ENCODE measurements at places on chromosomes 3 and 15.

DNA sequence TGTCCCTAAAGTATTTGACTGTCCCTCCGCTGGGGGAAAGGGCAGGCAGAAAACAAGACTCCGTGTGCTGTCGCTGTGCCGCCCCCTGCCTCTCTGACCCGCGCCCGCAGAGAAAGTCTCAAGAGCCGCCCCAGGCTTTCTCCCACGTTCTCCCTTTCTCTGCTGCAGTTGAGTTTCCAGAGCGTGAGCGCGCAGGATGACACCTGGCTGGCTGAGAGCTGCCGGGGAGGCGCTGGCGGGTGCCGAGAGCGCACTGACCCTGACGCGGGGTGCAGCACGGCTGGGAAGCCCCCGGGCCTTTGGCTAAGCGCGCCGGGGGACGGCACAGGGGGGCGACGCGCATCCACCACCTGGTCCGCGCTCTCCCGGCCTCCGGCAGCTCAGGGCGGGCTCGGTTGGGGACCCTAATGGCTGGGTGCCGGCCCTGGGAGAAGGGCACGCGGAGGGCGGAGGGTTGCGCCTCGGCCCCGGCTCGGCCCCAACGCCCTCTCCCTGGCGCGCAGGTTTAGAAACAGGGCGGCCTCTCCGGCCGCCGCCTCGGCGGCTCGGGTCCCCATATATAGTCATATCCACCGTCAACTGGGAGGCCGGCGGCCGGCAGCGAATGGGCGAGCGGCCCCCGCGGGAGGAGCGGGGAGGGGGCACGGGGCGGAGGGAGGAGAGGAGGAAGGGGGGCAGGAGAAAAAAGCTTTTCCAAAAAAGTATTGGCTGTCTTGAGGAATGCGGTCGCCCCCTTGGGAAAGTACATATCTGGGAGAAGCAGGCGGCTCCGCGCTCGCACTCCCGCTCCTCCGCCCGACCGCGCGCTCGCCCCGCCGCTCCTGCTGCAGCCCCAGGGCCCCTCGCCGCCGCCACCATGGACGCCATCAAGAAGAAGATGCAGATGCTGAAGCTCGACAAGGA, at the start of gene TPM1:
Gene TPM1 (plus strand): TSS at position 774 of the 903 bp plus-strand sequence. CDS start 83 bp downstream, at position 857.
- DNase-seq, result peak; percentile 91

DNA sequence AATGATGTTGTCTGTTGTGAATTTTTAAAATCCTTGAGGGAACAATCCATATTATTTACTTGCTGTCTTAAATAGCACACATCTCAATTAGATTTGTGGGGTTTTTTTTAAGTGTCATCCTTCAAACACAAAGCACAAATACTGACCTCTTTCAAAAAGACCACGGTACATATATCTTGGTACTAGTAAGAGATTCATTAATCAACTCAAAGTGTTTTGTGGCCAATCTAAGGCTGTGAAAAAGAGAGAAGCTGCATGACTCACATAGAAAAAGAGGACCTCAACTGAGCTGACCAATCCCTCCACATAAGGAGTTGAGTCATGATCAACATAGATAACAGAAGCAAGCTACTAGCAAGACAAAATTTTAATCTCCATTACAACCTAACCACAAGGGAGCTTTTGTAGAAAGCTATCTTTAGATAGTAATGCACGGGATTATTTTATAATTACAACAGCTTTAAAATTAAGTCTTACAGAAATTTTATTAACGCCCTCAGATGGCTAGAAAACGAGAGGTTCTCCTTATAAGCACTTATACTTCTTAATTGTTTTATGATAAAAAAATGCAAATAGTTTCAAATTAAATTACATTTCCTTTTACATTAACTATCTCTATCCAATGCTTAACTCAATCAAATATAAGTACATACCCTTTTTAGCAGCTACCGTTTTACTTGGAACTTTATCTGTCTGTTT, 60.5 kb downstream of the TOP2B start:
- peak; percentile 87 for DNase-seq

- no peak for DNase-seq
Observed at GRCh38 chr3:10907262-10907661, 85.3 kb upstream of the SLC6A1 start.

DNA sequence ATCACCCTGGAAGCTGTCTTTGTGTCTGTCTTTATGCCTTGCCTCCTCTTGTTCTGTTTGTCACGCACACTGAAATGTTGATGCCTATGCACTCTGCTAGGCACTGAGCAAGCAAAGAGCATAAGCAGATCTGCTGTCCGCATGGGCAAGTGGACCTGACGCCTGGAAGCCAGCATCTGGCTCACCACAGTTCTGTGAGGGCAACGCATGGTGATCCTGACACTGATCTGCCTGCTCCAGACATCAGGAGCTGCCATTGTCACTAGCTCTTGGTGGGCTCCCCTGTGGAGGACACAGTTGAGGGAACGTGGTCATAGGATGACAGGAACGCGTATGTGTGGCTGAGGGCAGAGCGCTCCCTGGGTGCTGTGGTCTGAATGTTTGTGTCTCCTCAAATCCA, 234.6 kb downstream of the ADAMTS17 start:
- no peak for DNase-seq

GRCh38 chr3:126807795-126808194, 103.8 kb downstream of the CHCHD6 start:
- DNase-seq, result no peak

DNA sequence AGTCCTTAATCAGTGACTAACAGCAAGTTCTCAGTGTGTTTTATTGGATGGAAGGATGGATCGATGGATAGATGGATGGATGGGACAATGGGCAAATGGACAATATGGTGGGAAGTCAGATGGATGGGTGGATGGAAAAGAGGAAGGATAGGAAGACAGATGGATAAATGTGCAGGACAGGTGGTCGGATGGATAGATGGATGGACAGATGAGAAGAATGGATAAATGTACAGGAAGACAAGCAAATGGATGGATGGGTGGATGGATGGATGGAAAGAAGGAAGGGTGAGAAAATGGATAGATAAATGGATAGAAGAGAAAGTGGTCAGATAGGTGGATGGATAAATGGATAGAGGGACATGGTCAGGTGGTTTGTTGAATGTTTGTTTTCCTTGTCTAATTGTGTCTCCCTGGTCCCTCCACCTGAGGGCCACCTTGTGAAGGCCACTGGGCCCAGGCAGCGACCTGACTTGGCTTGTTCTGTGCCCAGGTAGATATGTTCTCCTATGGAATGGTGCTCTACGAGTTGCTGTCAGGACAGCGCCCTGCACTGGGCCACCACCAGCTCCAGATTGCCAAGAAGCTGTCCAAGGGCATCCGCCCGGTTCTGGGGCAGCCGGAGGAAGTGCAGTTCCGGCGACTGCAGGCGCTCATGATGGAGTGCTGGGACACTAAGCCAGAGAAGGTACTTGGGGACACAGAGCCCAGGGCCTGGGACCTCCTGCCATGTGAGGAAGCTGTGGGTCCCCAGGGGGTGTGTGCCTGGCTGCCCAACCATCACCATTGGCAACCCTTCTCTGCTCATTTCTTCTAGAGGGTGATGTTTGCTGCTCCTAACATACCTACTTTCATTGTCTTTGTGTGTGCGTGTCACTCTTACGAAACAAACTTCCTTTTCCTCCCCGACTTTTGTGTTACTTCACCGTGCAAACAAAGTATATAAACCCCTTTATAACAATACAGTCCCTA, 137.5 kb downstream of the LRRK1 start:
- no peak for DNase-seq

GRCh38 chr3:42865256-42865655, 10.4 kb downstream of the CYP8B1 start:
- no peak for DNase-seq

- no peak for DNase-seq
Observed at GRCh38 chr3:64358853-64359252, 133.6 kb upstream of the PRICKLE2 start.

GRCh38 chr3:45537970-45538640, 56.4 kb upstream of the LIMD1 start:
- DNase-seq, result no peak

- DNase-seq, result peak; percentile 81
Observed at GRCh38 chr3:120855665-120856437, 52.2 kb upstream of the STXBP5L start.

DNA sequence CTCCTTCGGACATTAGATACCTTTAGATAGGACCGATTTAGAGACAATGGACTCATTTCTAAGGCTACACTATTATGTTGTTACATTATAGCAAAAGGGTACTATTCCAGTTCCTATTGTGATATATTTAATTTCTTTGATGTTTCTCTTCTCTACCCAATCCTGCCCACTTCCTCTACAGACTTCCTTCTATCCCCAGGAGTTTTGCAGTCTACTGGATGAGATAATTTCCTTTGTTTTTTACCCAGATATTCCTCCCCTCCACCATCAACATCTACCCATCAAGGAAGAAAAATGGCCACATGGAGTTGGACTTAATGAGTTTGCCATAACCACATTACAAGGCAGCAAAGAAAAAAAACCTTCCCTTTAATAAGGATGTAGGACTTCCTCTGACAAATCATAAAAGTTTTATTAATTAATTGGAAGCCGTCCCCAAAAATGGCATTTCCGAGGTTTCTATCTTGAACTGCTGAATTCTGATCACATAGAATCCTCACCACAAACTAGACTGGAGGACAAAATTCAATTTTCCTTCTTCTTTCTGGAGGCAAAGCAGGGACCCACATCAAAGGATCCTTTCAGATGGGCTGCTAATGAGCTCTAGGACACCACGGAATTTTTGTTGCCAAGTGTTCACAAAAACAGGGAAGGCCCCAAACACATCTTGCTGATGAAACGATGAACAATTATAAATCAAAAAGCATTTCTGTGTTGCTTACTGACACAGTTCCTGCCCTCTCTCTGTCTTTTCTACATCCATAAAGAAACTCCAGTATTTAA, 33.4 kb downstream of the FRMD4B start:
- no peak for DNase-seq

DNA sequence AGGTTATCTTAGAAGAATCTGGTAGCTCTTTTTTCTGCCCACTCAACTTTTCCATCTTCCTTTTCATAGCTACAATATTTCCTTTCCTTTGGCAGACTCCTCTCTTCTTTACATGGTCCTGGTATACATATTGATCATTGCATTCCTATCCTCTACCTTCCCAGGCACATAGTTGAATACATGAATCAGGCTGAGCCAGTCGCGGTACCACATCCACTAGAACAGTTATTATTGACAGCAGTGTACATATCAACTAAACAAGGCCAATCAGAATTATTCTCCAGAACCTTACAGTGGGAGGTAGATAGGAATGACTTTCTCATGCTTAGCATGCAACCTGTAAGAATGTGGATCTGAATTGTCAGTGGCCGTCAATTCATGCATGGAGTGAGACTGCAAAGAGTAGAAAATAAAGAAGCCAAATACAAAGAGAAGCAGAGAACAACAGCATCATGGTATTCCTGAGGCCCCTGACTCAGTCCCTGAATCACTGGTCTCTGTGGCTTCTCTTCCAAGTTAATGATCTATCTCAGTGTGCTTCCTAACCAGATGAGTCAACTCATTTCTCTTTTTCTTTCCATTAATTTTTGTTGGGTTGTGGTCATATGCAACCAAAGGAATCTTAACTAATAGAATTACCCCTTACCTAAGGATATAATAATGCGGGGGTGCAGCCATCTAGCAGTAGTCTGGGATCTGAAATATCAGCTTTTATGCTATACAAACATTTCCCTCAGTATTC, 60.9 kb upstream of the DCBLD2 start:
- peak; percentile 68 for DNase-seq

- DNase-seq, result peak; percentile 31
Observed at GRCh38 chr3:53577506-53577905, 83.1 kb downstream of the CACNA1D start.

DNA sequence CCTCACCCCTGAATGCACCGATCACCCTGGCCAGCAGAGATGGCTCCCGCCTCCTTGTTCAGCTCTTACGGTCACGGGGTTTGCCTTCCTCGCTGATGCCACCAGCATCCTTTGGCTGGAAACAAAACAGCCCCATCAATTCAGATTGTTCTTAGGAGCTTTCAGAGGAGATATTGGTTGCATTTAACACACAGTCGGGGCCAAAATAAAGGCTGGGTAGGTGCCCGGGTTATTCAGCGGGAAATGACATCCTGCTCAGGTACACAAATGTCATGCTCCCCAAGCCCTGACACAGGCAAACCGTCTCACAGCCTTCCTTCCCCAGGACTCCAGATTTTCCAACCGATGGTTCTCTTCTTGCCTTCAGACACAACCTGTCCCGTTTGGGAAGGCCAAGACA, 62.4 kb upstream of the MEF2A start:
- DNase-seq, result no peak

- DNase-seq, result no peak
Observed at GRCh38 chr3:10770981-10771380, 45.0 kb upstream of the SLC6A11 start.

- no peak for DNase-seq
Observed at GRCh38 chr3:557972-558371, 361.4 kb downstream of the CHL1 start.

GRCh38 chr3:134473868-134474546, 11.8 kb downstream of the ANAPC13 start:
- peak; percentile 89 for DNase-seq

- DNase-seq, result no peak
Observed at GRCh38 chr3:185931777-185932612, 5.8 kb downstream of the TRA2B start.

DNA sequence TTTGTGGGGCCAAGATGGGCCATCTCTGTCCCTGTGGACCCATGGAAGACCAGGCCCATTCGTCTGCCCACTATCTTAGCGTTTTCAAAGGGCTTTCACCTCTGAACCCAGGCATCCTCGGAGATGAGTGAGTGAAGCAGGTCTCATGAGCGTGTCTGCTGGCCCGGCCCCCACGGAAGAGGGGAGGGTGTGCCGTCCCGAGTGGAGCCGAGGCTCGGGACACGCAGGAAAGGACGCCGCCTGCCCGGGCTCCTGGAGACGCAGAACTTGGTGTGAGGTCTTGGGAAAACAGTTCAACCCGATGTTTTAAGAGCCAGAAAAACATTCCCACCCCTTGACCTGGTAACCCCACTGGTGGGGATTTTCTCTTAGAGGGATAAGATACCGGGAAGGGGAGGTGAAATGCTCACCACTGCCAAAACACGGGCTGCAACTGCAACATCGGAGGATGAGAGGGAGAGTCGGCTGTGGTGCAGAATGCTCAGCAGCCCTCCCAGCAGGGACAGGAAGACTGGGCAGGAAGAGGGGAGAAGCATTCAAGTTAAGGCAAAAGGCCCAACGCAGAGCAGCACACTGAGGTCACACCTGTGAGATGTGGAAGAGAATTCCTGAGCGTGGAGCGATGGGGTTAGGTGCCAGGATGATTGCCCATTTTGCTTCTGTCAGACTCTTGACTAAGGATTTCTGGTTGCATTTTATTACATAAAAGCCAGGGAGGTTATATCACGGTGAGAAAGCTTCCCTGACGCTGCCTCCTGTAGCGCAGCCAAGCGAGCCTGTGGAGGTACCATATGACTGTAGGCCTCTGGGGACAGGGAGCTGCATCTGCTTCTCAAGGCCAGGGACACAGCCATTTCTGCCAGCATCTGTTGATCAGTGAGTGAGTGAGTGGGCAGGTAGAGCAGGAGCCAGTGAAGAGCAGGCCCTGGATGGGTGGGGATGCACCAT, 14.1 kb upstream of the STAB1 start:
- no peak for DNase-seq

DNA sequence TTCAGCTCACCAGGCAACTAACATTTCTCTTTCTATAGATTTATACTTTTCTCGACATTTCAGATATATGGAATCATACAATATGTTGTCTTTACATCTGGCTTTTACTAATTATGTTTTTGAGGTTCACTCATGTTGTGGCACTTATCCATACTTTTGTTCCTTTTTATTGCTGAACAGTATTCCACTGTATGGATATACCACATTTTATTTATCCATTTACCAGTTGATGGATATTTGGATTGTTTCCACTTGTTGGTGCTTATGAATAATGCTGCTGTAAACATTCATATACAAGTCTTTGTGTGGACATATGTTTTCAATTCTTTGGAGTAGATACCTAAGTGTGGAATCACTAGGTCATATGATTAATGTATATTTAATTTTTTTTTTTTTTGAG, 97.2 kb downstream of the LEKR1 start:
- no peak for DNase-seq

Measured in fibroblast of the aortic adventitia (primary cell).